Central memory CD8-positive, alpha-beta T cell (primary cell): ENCODE measurements at places on chromosomes 2 and 18.

GRCh38 chr2:158716121-158716791, 78.9 kb upstream of the DAPL1 start:
- no peak for DNase-seq

DNA sequence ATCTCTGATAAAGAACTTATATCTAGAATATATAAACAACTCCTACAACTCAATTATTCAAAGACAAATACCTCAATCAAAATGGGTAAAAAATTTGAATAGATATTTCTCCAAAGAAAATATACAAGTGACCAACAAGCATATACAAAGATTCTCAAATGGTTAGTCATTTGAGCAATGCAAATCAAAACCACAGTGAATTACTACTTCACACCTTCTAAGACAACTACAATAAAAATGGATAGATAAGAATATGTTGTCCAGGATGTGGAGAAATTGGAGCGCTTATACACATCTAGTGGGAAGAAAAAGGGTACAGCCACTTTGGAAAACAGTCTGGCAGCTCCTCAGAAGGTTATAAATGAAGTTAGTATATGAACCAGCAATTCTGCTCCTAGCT, 332.9 kb downstream of the TGIF1 start:
- DNase-seq, result no peak

- DNase-seq, result no peak
These were observed 4.1 kb upstream of the GAREM2 start for GRCh38 chr2:26168785-26169184.

GRCh38 chr2:9980520-9980919, 29.0 kb downstream of the GRHL1 start:
- DNase-seq, result no peak

DNA sequence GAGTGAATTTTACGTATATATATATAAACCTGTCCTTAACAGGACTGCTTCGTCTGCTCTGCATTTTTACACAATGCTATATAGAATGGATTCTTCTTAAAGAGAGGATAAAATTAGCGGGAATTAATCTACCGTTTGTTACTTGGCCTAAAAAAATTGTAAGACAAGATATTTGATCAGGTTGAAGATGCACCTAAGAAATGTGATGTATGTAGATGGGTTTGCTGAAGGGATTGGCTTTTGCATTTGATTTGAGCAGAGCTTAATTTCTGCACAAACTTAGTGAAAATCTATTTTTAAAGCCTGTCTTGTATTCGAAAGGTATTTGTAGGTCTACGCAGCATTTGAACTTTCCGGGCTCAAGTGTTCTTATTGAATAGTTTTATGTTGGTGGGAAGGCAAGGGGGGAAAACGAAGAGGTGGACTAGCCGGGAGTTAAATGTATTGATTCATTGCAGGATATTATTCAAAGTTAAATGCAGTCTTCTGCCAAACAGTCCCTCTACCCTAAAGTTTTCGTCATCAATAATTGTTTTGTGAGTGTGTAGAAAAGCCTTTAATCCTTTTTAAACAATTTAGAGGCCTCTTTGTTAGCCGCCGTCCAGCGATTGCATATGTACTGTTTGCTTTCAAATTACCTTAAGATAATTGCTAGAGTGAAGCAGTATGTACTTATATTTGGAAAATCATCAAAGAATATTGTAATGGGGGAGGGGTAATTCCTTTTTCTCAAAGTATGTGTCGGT, 1.2 kb downstream of the PPP1CB start:
- no peak for DNase-seq

DNA sequence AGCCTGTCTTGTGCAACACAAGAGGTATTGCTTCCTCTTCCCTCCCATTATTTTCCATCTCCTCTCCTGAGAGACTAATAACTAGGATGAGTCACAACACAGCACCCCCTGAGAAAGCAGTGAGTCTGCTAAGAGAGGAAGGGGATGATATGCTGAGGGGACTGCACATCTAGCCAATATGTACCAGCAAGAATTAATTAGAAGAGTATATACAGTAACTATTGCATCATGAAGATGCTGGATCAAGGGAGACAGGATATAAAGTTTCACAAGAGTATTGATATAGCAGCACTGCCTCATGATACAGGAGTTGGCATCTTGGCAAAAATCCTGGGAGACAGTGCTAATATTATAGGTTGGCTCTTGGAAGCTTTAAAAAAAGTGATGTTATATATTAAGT, 289.9 kb upstream of the RBMS1 start:
- no peak for DNase-seq
